ENCODE measurements at places on chromosomes 5 and 9.
A peak's percentile ranks its signal among the peaks of the same experiment; 100 is the strongest.

DNA sequence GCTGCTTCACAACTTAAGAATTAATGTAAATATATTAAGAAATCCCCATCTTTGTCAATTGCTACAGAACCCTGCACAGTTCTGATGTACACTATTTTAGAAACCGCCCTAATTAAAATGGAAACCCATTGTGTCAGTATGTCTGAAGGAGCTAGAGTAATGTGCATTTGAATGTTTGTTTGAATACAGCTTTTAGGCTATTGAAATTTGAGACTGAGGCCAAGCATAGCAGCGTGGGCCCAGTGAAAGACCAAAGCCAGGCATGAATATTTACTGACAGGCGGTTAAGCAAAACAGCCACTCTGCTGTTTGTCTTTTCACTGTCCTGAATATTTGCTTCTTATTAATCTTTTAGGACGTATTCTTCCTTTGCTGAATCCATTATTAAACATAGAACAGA is 252.3 kb downstream of the IZUMO3 start:
- no peak for DNase-seq

GRCh38 chr9:107309271-107309670 is 26.2 kb downstream of the RAD23B start:
- no peak for DNase-seq

- no peak for DNase-seq
These were observed 88.4 kb upstream of the GRAMD2B start for GRCh38 chr5:126334760-126335159.

- DNase-seq, result no peak
These were observed 209.6 kb downstream of the FBN2 start for GRCh38 chr5:128328446-128328845.

DNA sequence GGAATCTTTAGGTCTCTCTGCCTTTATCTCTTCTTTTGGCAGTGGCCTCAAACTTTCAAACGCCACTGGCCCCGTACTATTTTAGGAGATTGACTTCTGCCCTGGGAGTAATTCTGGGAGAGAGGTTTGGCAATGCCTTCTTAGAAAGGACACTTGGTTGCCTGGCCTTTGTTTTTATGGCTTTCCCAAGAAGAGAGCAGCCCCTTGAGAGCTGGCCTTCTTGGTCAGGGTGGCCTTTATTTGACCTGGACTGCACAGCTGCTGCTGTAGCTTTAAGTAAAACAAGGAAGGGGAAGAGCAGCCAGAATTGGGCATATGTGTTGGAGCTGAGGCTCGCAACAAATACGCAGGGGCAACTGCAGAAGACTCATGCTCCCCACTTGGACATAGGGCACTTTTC is 60.8 kb downstream of the PTPN3 start:
- DNase-seq, result no peak

DNA sequence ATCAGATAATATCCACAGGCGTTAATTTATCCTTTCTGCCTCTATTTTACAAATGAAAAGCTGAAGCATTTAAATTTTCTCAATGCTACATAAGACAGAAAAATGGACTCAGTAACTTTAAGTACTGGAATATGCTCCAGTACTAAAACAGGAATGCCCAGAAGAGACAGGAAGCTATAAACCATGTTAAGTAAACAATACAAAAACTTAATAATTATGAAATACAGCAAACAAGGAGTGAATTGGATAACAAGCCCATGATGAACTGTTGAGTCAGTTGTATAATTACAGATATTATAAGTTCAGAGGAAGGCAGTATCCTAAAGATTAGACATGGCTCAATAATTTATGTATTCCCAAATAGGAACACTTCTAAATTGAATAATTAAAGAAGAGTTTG is 148.5 kb downstream of the CHSY3 start:
- no peak for DNase-seq

DNA sequence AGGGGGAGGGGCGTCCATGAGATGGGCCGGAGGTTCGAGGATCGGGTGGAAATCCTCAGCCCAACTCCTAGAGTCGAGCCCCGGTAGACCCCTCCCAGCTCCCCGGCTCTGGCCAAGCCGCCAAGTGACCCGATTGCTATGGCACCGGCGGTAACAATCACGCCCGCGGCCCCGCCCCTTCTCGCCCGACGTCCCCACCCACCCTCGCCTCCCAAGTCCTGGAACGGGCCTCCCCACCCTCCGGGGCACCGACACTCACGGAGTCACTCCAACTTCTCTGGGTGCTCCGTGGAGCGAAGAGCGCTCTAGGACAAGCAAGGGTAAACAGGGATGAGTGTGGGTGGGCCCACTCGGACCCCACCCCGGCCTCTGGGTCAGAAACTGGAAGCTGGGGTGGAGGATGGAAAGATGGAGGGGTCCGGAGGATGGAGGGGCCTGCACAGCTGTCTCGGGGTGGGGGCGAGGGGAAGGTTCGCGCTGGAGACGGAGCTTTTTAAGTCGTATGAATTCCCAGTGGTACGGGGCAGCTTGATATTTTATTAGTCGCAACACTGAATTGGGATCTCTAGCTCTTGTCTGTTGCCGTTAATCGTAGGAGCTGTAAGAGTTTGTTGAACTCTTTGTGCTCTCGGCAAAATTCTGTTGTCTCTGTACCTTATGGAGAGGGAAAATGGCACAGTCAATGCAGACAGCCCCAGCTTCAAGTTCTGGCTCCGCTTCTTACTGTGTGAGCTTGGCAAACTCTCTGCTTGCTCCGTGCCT is at the start of gene SPACA9:
Gene SPACA9 (plus strand): TSS at position 204 of the 762 bp plus-strand sequence. CDS start 5,050 bp downstream, outside the sequence.
- DNase-seq, result peak; percentile 5

DNA sequence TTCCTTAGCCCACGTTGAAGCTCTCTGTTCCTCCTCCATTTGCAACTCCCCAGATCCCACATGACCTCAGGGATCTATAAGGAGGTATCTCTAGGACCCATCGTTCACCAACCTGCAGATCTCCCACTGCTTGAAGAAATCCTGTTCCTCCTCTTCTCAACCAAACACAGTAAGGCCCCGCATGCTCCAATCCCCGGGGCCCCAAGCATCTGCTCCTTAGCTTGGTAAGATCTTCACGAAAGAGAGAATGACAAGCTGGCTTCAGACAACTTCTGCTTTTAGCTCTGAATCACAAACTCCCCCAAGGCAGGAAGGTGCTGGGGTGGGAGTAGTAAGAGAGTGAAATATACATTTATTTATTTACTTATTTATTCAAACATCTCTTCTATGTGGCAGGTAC is 33.0 kb upstream of the ARHGAP26 start:
- no peak for DNase-seq

DNA sequence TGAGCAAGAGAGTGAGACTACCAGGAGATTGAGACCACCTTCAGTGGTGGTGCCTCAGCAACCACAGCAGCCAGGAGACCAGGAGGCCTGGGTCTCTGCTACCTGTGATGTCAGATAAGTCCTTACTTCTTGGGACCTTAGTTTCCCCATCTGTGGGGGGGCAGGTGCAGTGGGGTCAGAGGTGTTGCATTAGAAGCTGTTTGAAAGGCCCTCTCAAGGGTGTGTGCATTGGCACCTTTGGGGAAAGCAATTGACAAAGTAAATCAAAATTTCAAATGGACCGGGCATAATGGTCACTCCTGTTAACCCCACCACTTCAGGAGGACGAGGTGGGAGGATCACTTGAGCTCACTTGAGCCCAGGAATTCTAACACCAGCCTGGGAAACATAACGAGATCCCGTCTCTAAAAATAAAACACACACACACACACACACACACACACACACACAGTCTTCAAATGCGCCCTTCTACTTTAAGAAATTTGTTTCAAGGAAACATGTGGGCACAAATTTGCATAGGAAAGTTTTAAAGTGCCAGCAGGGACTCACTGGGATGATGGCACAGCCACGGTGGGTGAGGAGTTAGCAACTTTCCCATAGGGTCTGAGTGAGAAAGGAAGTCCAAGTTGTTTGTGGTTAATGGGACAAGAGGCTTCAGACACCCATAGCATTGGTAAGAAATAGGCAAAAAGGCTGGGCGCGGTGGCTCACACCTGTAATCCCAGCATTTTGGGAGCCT is 1.3 kb upstream of the AK1 start:
- no peak for DNase-seq

DNA sequence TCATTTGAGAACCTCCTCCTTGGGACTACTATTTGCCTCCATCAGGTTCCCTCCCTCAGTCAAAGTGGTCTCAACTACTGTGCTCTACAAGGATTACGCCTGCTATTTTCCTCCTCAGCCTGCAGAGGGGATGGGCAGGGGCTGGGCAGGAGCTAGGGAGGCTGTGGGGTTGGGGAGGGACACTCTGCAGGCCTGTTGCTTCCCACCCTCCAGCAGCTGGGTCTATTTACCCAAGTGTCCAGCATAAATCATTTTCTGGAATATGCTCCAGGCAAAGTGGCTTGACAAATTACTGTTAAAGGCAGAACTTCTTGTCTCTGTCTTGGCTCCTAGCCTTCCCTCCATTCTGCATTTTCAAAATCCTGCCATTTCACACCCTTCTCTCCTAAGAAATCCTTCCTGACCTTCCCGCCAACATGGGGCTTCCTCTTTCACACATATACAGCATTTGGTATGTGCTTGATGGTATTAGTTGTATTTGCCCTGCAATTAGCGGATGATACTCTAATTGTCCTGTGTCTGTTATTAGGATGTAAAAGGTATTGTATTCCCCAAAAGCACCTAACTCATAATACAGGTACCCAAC is 106.7 kb downstream of the EFNA5 start:
- no peak for DNase-seq

GRCh38 chr9:133490865-133491655 is 12.2 kb upstream of the SLC2A6 start:
- no peak for DNase-seq

- no peak for DNase-seq
These were observed 23.8 kb upstream of the DAB2 start for GRCh38 chr5:39448506-39449128.

DNA sequence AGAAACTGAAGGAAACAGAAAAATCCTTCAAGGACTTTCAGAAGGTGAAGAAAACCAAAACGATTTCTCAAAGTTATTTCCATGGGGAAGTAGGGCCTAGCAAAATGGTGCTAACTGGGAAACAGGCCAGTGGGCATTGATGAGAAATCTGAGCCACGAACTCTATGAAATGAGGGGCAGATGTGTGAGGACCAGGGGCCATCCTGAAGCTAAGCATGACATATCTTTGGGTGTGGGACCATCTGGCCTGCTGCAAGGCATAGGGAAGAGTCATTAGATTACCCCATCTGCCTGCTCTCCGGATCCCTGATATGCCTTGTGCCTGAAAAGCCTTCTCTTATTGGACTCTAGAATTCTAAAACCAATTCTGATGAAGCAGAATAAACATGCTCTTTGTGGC is 143.8 kb downstream of the PALM2AKAP2 start:
- DNase-seq, result no peak

- DNase-seq, result peak; percentile 82
These were observed 34.4 kb upstream of the SLC25A51 start for GRCh38 chr9:37938121-37938891.

DNA sequence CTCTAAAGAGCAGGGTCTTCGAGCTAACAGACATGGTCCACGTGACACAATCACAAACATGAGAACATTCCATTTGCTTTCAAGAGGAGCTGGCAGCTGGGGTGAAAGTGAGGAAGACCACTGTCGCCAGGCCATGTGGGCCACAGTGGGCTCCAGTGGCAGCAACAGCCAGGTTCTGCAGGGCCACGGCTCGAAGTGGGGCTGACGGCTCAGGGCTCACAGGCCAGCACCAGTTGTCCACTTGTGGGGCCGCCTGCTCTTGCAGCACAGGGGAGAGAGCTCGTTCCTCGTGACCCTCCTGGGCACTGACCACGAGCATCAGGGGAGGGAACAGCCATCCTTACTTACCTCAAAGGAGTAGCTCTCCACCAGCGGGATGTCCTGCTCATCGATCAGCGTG is 2.0 kb downstream of the ZMYND19 start:
- DNase-seq, result no peak

All from HFFc6 (cell line).